ENCODE measurements at places on chromosomes 16 and 17.

GRCh38 chr17:343211-343610 lies 9.4 kb downstream of the RPH3AL start:
- no peak for DNase-seq

DNA sequence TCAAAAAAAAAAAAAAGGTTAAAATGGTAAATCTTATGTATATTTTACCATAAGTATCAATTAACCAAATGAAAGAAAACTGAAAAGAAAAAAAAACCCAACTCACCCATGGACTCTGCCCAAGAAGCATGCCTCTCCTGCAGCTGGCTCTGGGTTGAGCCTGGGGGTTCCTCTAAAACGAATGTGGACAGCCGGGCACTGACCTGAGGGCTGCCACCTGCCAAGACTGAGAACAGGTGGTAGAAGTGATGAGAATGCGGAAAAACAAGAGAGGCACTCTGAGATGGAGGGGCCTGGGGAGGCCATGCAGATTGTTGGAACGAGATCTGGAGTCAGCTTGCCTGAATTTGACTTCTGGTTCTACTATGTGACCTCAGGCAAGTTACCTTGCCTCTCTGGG lies 85.5 kb upstream of the MSI2 start:
- DNase-seq, result no peak

DNA sequence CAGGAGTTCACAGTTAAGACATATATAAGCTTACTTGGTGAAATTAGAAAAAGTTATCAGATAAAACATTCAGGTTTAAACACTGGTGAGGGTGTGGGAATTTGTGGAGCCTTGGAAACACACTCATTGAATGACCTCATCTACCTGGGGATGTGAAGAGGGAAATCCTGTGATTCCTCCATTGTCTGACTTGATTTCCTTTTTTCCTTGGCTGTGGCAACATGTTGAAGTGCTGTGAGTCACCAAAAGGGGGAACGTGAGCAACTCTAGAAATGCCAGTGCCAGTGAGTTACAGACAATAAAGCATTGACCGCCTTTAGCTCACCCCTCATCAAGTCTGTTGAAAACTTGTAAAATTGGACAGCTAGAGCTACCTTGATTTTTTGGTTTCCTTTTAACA lies 1.8 kb downstream of the HMOX2 start:
- DNase-seq, result peak; percentile 57

GRCh38 chr16:50653633-50654519 lies 27.2 kb downstream of the SNX20 start:
- no peak for DNase-seq

GRCh38 chr17:59485946-59486345 lies 79.5 kb upstream of the DHX40 start:
- no peak for DNase-seq

DNA sequence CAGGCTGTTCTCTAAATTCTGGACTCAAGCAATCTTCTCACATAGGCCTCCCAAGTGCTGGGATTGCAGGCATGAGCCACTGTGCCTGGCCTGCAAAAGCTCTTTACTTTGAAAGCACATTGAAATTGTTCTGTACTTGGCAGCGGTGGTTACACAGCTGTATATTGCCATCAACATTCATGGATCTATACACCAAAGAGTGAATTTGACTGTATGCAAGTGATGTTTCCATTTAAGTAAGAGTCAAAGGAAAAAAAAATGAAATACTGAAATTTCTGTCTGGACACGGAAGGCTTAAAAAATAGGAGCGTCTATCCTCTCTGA lies 450.6 kb upstream of the PSMD7 start:
- no peak for DNase-seq

DNA sequence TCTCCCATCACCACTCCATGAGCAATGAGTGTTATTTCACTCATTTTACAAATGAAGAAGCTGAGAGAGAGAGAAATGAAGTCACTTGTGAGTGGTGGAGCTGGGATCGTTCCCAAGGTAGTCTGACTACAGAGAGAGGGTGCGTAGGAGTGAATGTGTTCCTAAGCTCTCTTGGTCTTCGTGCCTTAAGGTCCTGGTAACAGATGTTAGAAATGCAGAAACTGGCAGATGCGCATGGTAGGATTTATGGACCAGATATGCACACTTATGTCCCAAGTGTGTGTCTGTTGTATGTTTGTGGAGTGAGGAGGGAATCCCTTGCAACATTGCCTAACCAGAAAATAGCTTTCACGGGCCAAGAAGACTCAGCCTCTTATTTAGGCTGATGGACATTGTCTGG lies 93.2 kb upstream of the ZNF469 start:
- DNase-seq, result no peak

- DNase-seq, result peak; percentile 83
These were observed 1.7 kb downstream of the HS3ST3B1 start for GRCh38 chr17:14302431-14303099.

- DNase-seq, result no peak
These were observed 273.0 kb downstream of the GRIN2A start for GRCh38 chr16:9909072-9909825.
